Osteoblast (primary cell): ENCODE measurements at places on chromosomes 3 and 15. TPM values are rescaled to one million over a fixed set of nuclear protein-coding genes. Genes with fewer than 3 reads are reported as not detected.
A peak's percentile ranks its signal among the peaks of the same experiment; 100 is the strongest.

- DNase-seq = peak; percentile 86
Measured at GRCh38 chr3:127043041-127043641, 60.2 kb downstream of the PLXNA1 start.

DNA sequence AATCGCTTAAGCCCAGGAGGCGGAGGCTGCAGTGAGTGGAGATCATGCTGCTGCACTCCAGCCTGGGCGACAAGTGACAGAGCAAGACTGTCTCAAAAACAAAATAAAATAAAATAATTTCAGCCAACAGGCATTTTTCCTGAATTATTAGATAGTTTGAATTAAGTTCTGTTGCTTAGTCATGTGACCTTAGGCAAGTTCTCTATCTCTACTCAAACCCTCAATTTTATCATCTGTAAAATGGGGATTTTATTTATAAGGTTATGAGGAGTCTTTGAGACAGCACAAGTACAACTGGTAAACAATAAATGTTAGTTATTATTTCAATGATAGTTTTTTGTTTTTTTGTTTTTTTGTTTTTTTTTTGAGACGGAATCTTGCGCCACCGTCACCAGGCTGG is 13.0 kb downstream of the SQOR start:
- no peak for DNase-seq

The FOXL2NB gene
- 0.36 TPM in 1 of 2 replicates, not detected in the other for total RNA-seq

The CLDN18 gene
- total RNA-seq = not detected in 2 replicates

- no peak for DNase-seq
Measured at GRCh38 chr15:62833646-62834045, 208.9 kb upstream of the TPM1 start.

GRCh38 chr3:124653797-124654469 is 76.3 kb upstream of the UMPS start:
- DNase-seq = no peak

GRCh38 chr3:147404800-147405230 is 1.5 kb downstream of the ZIC4 start:
- DNase-seq = peak; percentile 42
